ENCODE measurements at places on chromosomes 12 and 14.

- no peak for DNase-seq
Observed at GRCh38 chr12:128365651-128366231, 98.8 kb downstream of the TMEM132C start.

- peak; percentile 32 for DNase-seq
Observed at GRCh38 chr14:105486163-105486973, at the start of gene CRIP1. CRIP1 (plus strand) TSS chr14:105486886; CDS start chr14:105487260, 374 bp downstream.

- no peak for DNase-seq
Observed at GRCh38 chr12:113069149-113069548, 12.6 kb downstream of the DTX1 start.

DNA sequence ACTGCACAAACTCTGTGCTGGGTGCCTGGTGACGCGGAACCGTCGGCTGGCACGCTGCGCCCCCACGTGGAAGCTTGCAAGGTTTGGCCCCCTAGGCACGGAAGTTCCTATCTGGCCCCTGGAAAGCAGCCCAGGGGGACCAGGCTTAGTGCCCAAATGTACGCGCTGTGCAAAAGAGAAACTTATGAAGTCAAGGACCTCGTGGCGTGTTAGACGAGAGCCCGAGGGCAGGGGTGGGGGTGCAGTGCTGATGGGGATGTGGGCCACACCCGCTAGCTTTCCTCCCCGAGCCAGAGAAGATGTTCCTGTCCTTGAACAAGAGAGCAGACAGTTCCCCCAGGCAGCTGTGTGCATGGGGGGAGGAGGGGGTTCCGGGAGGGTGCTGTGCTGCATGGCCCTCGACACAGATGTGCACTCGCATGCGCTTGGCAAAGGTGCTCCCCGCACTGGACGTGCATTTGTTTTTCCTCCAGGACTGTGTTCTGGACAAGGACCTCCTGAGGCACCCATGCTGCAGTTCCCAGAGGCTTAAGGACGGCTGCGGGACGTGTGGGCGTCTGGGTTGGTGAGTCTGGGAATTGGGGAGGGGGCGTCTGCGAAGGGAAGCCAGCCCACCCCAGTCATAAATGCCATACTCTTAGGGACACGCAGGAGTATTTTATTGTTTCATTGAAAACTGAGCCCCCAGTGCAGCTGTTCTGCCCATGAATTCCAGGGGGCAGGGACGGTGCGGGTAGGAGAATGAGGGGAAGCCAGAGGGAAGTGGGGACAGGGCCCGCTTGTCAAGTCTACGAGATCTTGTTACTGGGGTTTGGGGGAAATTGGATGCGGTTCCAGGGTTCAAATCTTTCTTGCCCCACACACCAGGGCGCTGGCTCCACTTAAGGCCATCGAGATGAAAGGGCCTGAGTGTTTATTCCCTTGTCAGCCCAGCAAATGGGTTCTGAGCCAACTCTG is 80.0 kb downstream of the NTF3 start:
- DNase-seq: no peak

DNA sequence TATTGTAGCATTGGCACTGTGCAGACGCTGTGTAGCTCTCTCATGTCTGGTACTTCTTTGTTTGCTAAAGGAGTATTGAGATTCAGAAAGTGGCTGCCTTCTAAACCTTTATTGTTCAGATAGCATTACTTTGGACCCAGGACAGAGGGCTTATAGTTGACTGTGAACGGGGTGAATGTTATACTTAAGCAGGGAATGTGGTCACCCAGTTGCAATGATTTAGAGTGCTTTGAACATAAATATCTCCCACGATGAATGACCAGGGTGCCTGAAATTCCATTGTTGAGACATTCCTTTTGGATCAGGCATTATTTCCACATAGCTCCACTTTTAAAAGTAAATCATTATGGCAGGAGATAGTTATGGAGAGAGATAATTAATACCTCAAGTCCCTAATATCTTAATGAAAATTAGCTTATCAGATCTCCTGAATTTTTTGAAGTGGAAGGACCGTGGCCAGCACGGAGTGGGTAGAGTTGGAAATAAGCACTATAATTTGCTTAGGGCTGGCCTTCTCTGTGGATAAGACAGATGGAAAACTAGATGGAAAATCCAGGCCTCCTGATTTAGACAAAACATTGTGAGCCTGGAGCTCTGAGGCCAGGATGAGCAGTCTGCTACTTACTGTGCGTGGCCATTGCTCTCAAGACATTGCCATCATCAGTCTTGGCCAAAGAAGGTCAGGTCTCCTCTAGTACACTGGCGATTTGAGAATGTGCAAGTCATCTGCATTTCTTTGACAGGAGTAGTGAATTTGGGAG is 114.5 kb downstream of the ETV6 start:
- DNase-seq: no peak

- DNase-seq: no peak
Observed at GRCh38 chr12:44158746-44159145, 322.9 kb downstream of the TMEM117 start.

- DNase-seq: no peak
Observed at GRCh38 chr14:59183150-59183549, 5.3 kb upstream of the DAAM1 start.

GRCh38 chr14:100736269-100737180 is 9.8 kb downstream of the DLK1 start:
- no peak for DNase-seq
